ENCODE measurements at places on chromosomes 11 and 22.

- DNase-seq: no peak
These were observed 15.3 kb downstream of the BPIFC start for GRCh38 chr22:32448980-32449379.

GRCh38 chr11:66371627-66372415 lies at the start of gene SLC29A2:
SLC29A2 (minus strand) TSS chr11:66371760; CDS start chr11:66371591, 169 bp downstream.
- peak; percentile 77 for DNase-seq

- DNase-seq: no peak
These were observed 90.3 kb downstream of the RPL27A start for GRCh38 chr11:8772571-8773519.

DNA sequence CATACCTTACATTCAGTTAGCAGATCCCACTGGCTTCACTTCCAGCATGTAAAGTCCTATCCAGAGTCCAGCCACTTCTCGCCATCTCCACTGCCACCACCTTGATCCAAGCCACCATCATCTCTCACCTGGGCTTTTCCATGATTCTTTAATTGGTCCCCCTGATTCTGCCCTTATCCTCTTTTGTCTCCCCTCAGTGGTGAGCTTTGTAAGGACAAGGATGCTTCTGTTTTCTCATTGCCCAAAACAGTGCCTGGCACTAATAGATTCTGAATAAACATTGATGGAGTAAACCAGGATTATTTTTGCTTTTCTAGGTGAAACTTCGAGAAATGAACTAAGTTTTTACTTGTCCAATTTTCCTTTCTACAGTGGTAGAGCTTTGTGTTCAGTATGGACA lies 4.4 kb downstream of the POLA2 start:
- DNase-seq: no peak

- DNase-seq: no peak
These were observed 304.8 kb downstream of the ST3GAL4 start for GRCh38 chr11:126660321-126660720.

DNA sequence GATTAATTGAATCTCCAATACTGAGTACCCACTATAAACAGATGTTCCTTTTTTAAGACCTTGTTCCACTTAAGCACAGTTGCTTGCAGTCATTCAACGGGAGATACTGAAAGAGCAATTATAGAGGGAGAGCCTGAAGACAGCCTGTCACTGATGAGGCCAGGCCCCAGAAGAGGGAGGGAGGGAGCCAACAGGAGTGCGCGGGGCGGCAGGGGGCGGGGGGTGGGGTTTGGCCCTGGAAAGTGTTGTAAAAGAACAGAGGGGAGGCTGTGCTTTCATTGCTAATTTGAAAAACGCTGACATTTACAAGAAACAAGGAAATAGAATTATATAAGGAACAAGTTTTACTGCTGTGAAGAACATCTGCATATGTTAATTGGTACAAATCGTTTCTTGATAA lies 53.1 kb downstream of the MAP6 start:
- no peak for DNase-seq

DNA sequence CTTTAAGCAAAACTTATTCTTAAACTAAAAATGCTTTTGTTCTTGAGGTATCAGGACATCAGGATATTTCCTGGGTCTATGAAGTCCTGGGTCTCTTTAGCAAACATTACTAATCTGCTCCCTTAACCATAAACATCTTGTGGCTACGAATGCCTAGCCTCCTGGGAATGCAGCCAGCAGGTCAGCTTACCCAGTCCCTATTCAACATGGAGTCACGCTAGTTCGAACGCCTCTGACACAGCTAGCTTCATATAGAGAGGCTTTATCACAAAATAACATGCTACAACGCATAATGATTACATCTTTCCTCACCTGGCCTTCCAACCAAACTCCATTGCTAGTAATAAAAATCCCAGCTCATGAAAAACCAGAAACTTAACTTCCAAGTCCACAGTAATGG lies 17.5 kb upstream of the FIBIN start:
- DNase-seq: no peak

DNA sequence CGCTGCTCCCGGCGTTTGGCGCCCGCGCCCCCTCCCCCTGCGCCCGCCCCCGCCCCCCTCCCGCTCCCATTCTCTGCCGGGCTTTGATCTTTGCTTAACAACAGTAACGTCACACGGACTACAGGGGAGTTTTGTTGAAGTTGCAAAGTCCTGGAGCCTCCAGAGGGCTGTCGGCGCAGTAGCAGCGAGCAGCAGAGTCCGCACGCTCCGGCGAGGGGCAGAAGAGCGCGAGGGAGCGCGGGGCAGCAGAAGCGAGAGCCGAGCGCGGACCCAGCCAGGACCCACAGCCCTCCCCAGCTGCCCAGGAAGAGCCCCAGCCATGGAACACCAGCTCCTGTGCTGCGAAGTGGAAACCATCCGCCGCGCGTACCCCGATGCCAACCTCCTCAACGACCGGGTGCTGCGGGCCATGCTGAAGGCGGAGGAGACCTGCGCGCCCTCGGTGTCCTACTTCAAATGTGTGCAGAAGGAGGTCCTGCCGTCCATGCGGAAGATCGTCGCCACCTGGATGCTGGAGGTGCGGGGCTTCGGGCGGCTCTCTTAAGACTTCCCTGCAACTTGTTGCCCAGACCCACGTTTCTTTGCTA lies at the start of gene CCND1:
Gene CCND1 (plus strand): TSS at position 162 of the 587 bp plus-strand sequence. CDS start 158 bp downstream, at position 320.
- peak; percentile 47 for DNase-seq

GRCh38 chr11:111347002-111347722 lies 31.9 kb downstream of the POU2AF1 start:
- no peak for DNase-seq
